ENCODE measurements at places on chromosomes 2 and 18. TPM values are rescaled to one million over a fixed set of nuclear protein-coding genes. Genes with fewer than 3 reads are reported as not detected.
A peak's percentile ranks its signal among the peaks of the same experiment; 100 is the strongest.

Gene ACTG2
- polyA plus RNA-seq = not detected

Gene REG1B
- not detected for polyA plus RNA-seq

Gene DSG2
- 117 TPM for polyA plus RNA-seq

Gene KIAA2012
- polyA plus RNA-seq = not detected

Gene UGT1A4
- polyA plus RNA-seq = 2.4 TPM

Gene AMER3
- polyA plus RNA-seq = not detected

Gene SERPINB11
- polyA plus RNA-seq = not detected

Gene UGT1A3
- polyA plus RNA-seq = 1.8 TPM

Gene VRK2
- polyA plus RNA-seq = 24.3 TPM

Gene INPP5D
- 11.2 TPM for polyA plus RNA-seq

Gene SLC9A4
- polyA plus RNA-seq = not detected

Gene FBXO48
- 1.9 TPM for polyA plus RNA-seq

Gene MBOAT2
- polyA plus RNA-seq = 121 TPM

Gene HADHA
- polyA plus RNA-seq = 156 TPM

- peaks cover 2% of the 10 kb centered on the region for H3K4me1 ChIP-seq
- H3K36me3 ChIP-seq = no peaks in the 10 kb centered on the region
- H3K4me3 ChIP-seq = no peak overlapping the region
- H3K27ac ChIP-seq = no peak overlapping the region
- H3K27me3 ChIP-seq = no peaks in the 10 kb centered on the region
These were observed 52.0 kb downstream of the CYBRD1 start for GRCh38 chr2:171574149-171574795.

DNA sequence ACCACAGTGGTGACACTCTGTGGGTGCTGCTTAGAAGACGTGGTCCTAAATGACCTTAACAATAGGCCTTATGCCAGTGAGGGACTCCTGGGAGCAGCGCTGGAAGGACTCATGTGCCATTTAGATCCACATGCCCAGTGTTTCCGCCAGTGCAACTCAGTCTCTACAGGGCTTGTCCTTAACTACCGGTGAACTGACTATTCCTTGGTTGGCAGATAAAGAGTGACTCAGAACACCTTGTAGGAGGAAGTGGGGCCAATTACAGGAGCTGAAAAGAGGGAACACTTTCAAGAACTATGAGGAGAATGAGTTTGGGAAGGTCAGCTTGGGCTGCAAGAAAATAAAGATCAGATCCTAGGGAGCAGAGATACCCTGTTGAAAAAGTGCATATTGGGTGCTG, 1.8 kb upstream of the CDK5R2 start:
- H3K36me3 ChIP-seq = no peaks in the 10 kb centered on the region
- H3K27ac ChIP-seq = no peak overlapping the region
- peaks cover 58% of the 10 kb centered on the region for H3K27me3 ChIP-seq
- no peaks in the 10 kb centered on the region for H3K4me1 ChIP-seq

- H3K36me3 ChIP-seq = peaks cover 3% of the 10 kb centered on the region
- no peak overlapping the region for H3K4me3 ChIP-seq
- no peak overlapping the region for H3K27ac ChIP-seq
- H3K4me1 ChIP-seq = peaks cover 10% of the 10 kb centered on the region
These were observed 49.7 kb downstream of the MTA3 start for GRCh38 chr2:42618116-42618515.

DNA sequence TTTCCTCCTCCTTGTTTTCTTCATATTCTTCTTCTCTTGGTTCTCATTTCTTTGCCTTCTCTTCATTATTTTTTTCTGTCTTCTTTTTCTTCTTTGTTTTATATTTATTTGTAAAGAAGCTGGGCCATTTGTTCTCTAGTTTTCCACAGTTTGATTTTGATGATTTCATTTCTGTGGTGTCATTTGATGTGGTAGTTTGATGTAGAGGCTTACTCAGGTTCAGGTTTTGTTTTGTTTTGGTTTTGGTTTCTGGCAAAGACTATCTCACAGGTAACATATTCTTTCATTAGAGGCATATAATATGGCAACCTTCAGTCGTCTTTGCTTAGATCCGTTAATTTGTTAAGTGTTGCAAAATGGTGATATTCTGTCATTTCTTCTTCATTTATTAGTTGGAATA, 75.3 kb downstream of the BABAM2 start:
- no peak for DNase-seq
- peaks cover 1% of the 10 kb centered on the region for H3K36me3 ChIP-seq
- no peaks in the 10 kb centered on the region for H3K27me3 ChIP-seq

DNA sequence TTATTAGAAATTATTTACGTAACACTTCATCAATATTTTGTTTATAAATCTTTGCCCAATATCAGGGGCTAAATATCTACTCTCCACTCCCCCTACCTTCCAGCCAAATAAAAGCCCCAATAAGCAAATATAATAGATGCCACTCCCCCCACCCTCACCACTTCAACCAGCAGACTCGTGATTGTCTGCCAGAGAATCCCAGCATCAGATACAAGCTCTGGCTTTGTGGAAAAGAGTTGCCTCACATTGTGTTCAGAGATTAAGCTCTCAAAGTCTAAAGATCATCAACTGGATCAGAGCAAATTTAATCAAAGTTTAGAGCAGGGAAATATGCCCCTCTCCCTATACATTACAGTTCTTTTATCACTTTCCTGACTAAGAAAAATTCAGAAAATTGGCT, 39.5 kb downstream of the AOX1 start:
- no peak overlapping the region for H3K27ac ChIP-seq
- peaks cover 4% of the 10 kb centered on the region for H3K4me1 ChIP-seq
- no peak for DNase-seq
- no peaks in the 10 kb centered on the region for H3K36me3 ChIP-seq

DNA sequence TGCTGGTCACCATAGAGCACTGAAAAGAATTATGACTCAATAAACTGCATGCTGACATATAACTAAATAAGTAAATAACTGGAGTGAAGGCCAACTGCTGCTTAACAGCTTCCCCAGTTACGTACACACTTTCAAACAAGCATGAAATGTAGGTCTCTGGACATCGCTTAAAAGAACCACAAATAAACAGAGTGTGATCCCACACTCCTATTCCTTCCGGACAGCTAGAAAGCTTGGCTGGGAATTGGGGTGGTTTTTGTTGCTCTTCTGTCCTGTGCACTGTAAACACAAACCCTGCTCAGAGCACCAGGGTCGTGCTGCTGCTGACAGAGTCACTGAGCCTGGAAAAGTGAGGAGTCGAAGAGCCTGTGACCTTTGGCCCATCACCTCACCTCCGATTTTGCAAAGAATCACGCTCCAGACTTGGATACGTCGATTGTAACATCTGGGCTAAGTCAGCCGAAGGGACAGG, 162.7 kb upstream of the NT5C1B start:
- no peak overlapping the region for H3K4me3 ChIP-seq
- DNase-seq = no peak

- H3K4me3 ChIP-seq = no peak overlapping the region
- peaks cover 39% of the 10 kb centered on the region for H3K36me3 ChIP-seq
- no peak for DNase-seq
- no peaks in the 10 kb centered on the region for H3K4me1 ChIP-seq
- no peak overlapping the region for H3K27ac ChIP-seq
These were observed 16.6 kb downstream of the SP110 start for GRCh38 chr2:230203110-230203676.

GRCh38 chr2:106816974-106817373, 69.0 kb downstream of the ST6GAL2 start:
- no peaks in the 10 kb centered on the region for H3K4me1 ChIP-seq
- no peaks in the 10 kb centered on the region for H3K27me3 ChIP-seq
- H3K36me3 ChIP-seq = no peaks in the 10 kb centered on the region
- H3K4me3 ChIP-seq = no peak overlapping the region
- no peak overlapping the region for H3K27ac ChIP-seq
- DNase-seq = no peak

DNA sequence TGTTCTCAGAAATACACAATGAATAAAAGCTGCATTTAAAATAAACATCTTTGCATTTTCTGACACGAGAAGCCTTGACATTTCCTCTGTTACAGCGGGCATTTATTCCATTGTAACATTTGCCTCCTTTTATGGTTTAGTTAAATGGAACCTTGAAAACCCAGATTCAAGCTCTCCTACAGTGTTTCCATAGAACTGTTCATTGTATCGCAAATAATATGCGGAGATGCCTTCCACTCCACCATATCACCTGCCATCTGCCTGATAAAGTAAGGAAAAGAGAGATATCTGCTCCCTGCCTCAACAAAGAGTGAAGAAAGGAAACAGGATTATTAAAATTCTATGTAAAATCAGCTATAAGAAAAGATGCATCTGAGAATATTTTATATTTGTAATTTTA, 69.8 kb downstream of the CDH19 start:
- H3K27me3 ChIP-seq = no peaks in the 10 kb centered on the region
- no peaks in the 10 kb centered on the region for H3K4me1 ChIP-seq
- H3K36me3 ChIP-seq = no peaks in the 10 kb centered on the region
- H3K27ac ChIP-seq = no peak overlapping the region

- no peaks in the 10 kb centered on the region for H3K36me3 ChIP-seq
- DNase-seq = no peak
- peak overlapping the region; percentile 77 for H3K4me3 ChIP-seq
These were observed 1.3 kb downstream of the MAPRE2 start for GRCh38 chr18:35042389-35043071.

GRCh38 chr18:32548688-32549087, 78.0 kb upstream of the GAREM1 start:
- no peak overlapping the region for H3K27ac ChIP-seq
- DNase-seq = no peak
- no peaks in the 10 kb centered on the region for H3K27me3 ChIP-seq
- no peaks in the 10 kb centered on the region for H3K4me1 ChIP-seq

- no peaks in the 10 kb centered on the region for H3K27me3 ChIP-seq
- no peaks in the 10 kb centered on the region for H3K36me3 ChIP-seq
- peaks cover 12% of the 10 kb centered on the region for H3K4me1 ChIP-seq
- no peak overlapping the region for H3K27ac ChIP-seq
- H3K4me3 ChIP-seq = no peak overlapping the region
These were observed 62.1 kb downstream of the SETBP1 start for GRCh38 chr18:44742718-44743311.

GRCh38 chr2:204753841-204754240, 208.6 kb downstream of the PARD3B start:
- H3K4me1 ChIP-seq = peaks cover 7% of the 10 kb centered on the region
- no peak for DNase-seq
- H3K27me3 ChIP-seq = no peaks in the 10 kb centered on the region
- H3K4me3 ChIP-seq = no peak overlapping the region
- H3K36me3 ChIP-seq = no peaks in the 10 kb centered on the region

GRCh38 chr2:240905176-240905781, 857 bp upstream of the CROCC2 start:
- peaks cover 53% of the 10 kb centered on the region for H3K27me3 ChIP-seq
- DNase-seq = no peak
- H3K27ac ChIP-seq = no peak overlapping the region
- H3K4me3 ChIP-seq = no peak overlapping the region
- H3K36me3 ChIP-seq = no peaks in the 10 kb centered on the region
- no peaks in the 10 kb centered on the region for H3K4me1 ChIP-seq

DNA sequence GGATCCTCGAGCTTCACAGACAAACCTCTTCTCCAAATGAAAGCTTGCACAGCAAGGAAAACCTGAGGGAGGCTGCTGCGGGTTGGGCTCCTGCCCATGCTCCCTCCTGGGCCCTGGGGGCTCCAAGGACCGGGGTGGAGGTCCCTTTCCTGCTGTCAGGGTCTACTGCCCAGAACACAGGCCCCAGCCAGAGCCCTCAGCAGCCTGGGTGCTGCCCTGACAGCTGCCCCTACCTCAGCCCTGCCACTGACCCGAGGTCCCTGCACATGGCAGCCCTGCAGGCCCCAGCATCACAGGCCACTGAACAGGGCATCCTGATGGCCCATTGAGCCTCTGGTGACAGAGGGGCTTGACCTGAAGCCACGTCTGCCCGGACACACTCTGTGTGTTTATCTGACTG, 41.0 kb downstream of the CROCC2 start:
- H3K27ac ChIP-seq = no peak overlapping the region
- no peak overlapping the region for H3K4me3 ChIP-seq
- H3K36me3 ChIP-seq = no peaks in the 10 kb centered on the region
- no peak for DNase-seq
- H3K4me1 ChIP-seq = peaks cover 6% of the 10 kb centered on the region

- H3K27ac ChIP-seq = no peak overlapping the region
- H3K4me3 ChIP-seq = no peak overlapping the region
- peaks cover 17% of the 10 kb centered on the region for H3K27me3 ChIP-seq
These were observed 13.6 kb downstream of the ABCG5 start for GRCh38 chr2:43824951-43825493.

DNA sequence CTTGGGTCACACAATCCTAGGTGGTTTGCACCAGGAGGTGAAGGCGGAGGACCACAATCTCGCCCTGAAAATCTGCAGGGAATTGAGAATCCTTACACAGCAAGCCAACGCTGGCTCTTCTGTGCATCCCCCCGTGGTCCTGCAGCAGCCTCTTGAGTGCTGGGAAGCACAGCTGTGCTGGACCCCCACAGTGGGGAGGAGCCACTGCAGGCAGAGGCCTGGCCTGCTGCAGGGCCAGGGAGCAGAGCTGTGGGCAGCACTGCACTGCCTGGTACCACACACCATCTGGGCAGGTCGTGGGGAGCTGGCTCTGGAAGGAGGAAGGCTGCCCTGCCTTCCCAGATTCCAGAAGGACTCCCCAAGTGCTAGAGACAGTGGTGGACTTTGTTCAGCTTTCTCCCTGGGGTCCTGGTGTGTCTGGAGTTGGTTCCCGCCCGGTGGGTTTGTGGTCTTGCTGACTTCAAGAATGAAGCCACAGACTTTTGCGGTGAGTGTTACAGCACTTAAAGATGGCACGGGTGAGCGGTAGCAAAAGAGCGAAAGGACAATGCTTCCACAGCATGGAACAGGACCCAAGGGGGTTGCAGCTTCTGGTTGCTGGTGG, 106.3 kb downstream of the FAM168B start:
- H3K27ac ChIP-seq = no peak overlapping the region
- no peak overlapping the region for H3K4me3 ChIP-seq
- no peak for DNase-seq
- no peaks in the 10 kb centered on the region for H3K27me3 ChIP-seq

DNA sequence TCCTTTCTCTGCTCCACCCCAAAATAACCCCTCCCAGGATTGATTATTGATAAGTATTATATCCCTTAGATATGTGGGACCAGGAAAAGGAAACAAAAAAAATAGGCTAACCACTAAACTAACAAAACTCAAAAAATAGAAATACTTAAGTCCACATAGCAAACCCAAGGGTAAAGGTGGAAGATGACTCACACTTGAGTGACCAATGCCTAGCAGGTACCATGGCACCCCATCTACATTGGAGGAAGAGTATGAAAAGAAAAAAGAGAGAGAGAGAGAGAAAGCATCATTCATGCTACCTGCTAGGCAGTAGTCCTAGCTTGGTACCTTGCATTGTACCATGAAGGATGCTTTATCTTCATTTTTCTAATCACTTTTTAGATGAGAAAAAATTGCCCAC, 6.3 kb downstream of the EXOC6B start:
- no peak overlapping the region for H3K27ac ChIP-seq
- peaks cover 32% of the 10 kb centered on the region for H3K4me1 ChIP-seq
- no peaks in the 10 kb centered on the region for H3K27me3 ChIP-seq
- no peak overlapping the region for H3K4me3 ChIP-seq

Data from keratinocyte (primary cell).